ENCODE measurements at places on chromosomes 16 and 17.

GRCh38 chr17:58323366-58324055 is 5.1 kb downstream of the TSPOAP1 start:
- no peak for DNase-seq

GRCh38 chr17:9389111-9389527 is 186.5 kb downstream of the STX8 start:
- DNase-seq: no peak

- no peak for DNase-seq
Measured at GRCh38 chr17:56305007-56305406, 151.7 kb downstream of the ANKFN1 start.

DNA sequence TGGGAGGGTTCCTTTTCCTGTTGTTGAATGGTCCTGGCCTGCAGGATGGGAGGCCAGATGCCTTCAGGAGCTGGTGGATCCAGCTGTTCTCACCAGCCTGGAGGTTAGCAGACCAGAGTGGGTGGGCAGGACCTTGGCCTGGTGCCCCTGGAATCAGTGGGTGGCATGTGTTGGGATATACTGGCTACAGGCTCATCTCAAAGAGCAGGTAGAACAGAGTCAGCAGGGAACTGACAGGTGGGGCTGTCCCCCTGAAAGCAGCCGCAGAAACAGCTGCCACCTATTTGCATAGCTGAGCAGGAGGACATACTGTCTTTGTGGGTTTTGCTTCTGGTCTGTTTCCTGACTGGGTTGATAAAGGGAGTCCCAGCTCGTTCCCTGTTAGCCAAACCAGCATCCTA is 144.1 kb downstream of the RAB11FIP4 start:
- DNase-seq: no peak

DNA sequence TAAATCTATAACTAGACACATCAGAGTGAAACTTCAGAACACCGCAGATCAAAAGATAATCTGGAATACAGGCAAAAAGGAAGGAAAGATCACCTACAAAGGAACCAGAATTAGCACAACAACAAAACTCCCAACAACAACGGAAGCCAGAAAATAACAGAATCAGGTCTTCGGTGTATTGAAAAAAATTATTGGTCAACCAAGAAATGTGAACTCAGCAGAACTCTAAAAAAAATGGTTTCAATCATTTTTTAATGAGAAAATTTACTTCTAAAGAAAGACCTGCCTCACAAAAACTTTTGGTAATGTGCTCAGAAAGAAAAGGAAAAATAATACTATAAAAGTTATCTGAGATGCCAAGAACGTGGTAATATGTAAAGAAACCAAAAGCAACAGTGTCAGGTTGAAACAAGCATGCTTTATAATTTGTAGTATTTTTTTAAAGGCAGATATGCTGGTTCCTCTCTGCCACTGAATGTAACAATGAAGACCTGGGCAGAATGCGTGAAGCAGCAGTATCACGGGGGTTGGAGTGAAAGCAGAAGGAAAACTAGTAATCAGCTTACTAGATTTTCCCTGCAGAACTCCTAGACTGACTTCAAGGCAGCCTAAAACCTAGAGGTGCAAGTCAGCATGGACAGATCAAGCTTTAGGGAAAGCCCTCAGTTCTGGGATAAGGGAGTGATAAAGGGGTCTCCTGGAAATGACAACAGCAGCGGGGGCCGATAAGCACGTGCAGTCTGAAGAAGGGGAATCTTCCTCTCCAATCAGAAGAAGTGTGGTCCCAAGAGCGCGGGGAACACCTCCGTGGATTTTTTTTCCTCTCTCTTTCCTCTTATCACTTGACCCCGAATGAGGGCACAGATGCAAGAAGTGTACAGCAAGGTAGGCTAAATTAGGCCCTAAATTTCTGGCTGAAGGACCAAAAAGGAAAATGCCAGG is 80.9 kb upstream of the TEKT1 start:
- no peak for DNase-seq

GRCh38 chr16:74739275-74739674 is 35.3 kb downstream of the FA2H start:
- no peak for DNase-seq

DNA sequence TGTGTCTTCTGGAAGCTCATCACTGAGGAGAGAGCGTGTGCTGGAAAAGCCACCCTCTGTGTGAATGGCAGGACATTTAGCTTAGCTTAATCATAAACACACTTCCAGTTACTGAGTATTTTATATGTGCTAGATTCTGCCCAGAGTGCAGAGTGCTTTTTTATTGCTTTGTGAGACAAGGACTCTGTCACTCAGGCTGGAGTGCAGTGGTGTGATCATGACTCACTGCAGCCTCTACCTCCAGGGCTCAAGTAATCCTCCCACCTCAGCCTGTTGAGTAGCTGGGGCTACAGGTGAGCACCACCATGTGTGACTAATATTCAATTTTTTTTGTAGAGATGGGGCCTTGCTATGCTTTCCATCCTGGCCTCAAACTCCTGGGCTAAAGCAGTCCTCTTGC is 61.4 kb upstream of the IRX3 start:
- no peak for DNase-seq

GRCh38 chr17:28737770-28738679 is 5.8 kb upstream of the TRAF4 start:
- DNase-seq: no peak

- peak; percentile 43 for DNase-seq
Measured at GRCh38 chr17:58531661-58532554, 17.5 kb upstream of the MTMR4 start.

- no peak for DNase-seq
Measured at GRCh38 chr16:87233928-87234327, 83.3 kb downstream of the C16orf95 start.

- no peak for DNase-seq
Measured at GRCh38 chr16:30481381-30481780, 8.8 kb downstream of the ITGAL start.

- DNase-seq: no peak
Measured at GRCh38 chr17:47621293-47622179, 28.2 kb upstream of the KPNB1 start.

- DNase-seq: no peak
Measured at GRCh38 chr17:38569701-38570512, 35.8 kb downstream of the SRCIN1 start.

- no peak for DNase-seq
Measured at GRCh38 chr17:56290802-56291118, 137.5 kb downstream of the ANKFN1 start.

- no peak for DNase-seq
Measured at GRCh38 chr16:56641166-56641565, 2.7 kb downstream of the MT1A start.

- no peak for DNase-seq
Measured at GRCh38 chr17:82193520-82194220, 19.0 kb downstream of the CCDC57 start.

GRCh38 chr16:88899901-88900661 is 33.6 kb upstream of the PABPN1L start:
- no peak for DNase-seq

DNA sequence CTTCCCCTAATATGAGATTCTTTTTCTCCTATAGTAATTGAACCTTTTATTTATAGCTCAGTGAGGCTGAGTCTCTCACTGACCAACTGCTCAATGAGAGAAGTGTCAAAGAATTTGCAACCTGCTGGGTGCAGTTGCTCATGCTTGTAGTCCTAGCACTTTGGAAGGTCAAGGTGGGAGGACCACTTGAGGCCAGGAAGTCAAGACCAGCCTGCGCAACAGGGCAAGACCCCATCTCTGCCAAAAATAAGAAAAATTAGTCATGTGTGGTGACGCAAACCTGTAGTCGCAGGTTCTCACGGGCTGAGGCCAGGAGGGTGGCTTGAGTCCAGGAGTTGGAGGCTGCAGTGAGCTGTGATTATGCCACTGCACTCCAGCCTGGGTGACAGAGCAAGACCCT is 30.9 kb upstream of the CRYBA1 start:
- no peak for DNase-seq

- DNase-seq: no peak
Measured at GRCh38 chr17:68169840-68170239, 78.0 kb upstream of the AMZ2 start.

GRCh38 chr17:32141258-32141657 is 1.0 kb upstream of the RHOT1 start:
- no peak for DNase-seq

DNA sequence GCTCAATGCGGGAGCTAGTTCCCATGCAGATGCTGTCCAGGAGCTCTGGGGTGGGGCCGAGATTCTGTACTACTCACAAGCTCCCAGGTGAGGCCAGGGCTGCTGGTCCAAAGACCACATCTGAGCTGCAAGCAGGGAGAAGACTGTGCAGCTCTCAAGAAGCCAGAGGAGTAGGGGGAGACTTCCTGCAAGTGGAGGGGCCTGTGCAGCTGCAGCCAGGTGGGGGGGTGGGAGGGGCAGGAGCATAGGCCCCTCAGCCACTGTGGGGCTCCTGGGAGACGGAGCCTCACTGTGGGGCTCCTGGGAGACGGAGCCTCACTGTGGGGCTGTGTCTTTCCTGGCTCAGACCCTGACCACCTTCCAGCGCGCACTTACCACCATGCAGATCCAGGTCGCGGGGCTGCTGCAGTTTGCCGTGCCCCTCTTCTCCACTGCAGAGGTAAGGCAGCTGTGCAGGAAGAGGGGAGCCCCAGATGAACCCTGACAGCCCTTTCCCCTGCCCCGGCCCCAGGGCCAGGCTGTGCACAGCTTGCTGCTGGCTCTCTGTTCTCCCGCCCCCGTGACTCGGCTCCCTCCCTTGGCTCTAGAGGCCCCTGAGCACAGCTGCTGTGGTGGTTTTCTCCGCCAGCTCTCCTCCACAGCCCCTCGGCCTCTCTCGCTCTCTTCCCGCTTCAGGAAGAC is 24.3 kb upstream of the DNAI2 start:
- DNase-seq: no peak

DNA sequence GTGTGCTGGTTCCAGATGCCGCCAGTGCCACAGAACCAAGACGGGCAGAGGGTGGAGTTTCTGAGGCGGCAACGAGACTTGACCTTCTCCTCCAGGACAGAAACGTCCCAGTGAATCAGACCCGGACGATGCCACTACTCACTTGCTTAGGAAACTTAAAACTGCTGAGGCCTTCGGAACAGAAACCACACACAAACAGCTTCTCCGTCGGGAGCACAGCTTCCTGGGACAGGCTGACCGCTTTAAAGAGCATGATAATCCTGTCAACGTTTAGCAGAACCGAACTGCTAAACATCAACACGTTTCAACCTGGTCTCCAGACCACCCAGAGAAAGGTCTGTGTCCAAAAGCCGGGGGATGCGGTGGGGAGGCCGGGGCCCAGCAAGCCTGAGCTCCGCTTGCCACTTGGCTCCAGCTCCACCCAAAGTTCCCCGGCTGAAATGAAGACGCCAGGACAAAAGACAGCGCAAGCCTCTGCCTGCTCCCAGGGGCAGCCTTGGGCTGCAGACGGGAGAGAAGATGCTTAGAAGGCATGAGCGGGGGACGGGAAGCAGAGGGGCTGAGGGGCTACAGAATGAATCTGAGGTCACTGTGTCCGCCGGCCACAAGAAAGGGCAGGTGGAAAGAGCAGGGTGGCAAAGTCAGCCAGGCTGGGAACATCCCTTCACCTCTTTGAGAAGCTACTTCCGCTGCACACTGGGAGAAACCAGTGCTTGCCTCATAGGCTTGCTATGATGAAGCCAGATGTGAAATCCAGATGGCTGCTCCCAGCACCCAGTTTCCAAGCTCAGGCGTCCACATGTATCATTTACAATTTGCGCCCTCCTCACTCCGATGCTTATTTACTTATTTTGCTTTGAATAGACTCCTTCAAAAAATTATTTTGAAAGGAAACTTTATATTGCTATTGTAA is 69.0 kb downstream of the MRM3 start:
- DNase-seq: no peak

All from T follicular helper cell (primary cell).